ENCODE measurements at places on chromosomes 13 and 19.

- no peak for DNase-seq
Observed at GRCh38 chr13:111117289-111117688, 2.2 kb downstream of the ARHGEF7 start.

- no peak for DNase-seq
Observed at GRCh38 chr13:43911278-43911677, 31.6 kb downstream of the LACC1 start.

- no peak for DNase-seq
Observed at GRCh38 chr13:38180670-38181069, 169.0 kb upstream of the UFM1 start.

GRCh38 chr13:99805361-99805760 is 166.2 kb downstream of the ZIC5 start:
- DNase-seq, result no peak

DNA sequence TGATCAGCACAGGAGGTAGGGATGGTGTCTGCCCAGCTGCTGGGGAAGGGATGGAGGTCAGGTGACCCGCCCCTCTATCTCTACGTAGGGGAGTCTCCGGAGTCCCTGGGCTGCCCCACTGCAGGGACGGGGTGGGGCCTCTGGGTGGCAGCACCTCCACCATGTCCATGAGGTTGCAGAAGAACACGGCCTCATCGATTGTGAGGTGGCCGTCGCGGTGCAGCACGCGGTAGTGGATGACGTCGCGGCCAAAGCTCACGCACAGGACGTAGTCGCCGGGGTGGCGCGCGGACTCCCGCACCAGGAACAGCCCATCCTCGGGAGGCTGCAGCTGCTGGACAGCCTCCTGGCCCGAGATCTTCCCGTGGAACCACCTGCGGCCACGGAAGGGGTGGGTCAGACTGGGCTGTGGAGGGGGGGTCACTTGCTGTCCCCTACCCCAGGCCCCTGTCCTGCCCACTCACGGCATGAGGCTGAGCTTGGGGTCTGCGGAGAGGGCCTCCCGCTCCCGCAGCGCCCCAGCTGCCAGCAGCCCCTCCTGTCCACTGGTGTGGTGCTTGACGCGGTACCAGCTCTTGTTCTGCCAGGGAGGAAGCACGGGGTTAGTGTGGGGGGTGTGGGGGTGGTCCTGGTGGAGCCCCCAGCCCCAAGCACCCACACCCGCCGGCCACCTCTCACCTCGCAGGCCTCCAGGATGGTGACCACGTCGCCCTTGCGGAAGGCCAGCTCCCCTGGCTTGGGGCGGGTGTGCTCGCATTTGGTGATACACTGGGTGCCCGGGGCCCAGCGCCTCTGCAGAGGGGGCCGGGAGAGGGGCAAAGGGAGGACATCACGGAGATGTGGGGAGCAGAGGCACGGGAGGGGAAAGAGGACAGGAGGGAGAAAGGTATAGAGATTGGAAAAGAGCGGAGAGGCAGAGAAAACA is 2.3 kb downstream of the MATK start:
- no peak for DNase-seq

DNA sequence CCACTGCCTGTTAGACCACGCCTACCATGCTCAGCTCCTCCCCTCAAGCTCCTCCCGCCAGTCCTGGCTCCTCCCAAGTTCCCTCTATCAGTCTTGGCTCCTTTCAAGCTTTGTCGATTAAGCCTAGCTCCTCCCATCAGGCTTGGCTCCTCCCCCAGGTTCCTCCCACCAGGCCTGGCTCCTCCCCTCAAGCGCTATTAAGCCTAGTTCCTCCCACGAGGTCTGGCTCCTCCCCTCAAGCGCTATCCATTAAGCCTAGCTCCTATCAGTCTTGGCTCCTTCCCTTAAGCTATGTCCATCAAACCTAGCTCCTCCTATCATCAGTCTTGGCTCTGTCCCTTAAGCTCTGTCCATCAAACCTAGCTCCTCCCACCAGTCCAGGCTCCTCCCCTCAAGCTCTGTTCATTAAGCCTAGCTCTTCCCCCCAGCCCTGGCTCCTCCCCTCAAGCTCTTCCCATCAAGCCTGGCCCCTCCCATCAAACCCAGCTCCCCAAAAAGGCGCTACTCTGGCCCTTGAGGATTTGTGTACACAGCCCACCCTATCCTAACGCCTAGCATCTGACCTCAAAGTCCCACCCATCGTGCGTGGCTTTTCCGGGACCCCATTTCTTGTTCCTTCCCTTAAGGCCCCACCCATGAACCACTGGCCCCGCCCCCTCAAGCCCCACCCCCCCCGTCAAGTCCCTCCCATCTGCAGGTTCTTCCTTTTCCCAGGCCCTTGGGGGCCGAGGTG is 10.0 kb downstream of the CAMSAP3 start:
- no peak for DNase-seq

- peak; percentile 63 for DNase-seq
Observed at GRCh38 chr19:51372649-51373504, at the start of gene NKG7. Gene NKG7, minus strand, starts transcription at chr19:51372654. Its CDS starts 119 bp downstream, at chr19:51372535.

DNA sequence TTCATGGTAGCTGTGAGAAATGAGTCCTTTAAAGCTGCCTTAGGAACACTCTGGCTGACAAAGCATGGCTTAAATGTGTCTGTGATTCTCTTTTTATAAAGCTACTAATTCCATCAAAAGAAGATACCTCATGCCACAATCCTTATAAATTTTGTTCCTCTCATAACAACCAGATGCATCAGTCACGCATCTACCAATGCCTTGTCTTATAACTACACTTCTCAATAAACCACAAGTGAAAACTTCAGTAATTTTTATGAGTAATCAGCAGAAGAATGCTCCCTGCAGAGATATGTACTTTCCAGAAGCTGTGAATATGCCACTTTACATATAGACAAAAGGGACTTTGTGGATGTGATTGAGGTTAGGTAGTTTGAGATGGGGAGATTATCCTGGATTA is 147.8 kb downstream of the SUCLA2 start:
- DNase-seq, result no peak

DNA sequence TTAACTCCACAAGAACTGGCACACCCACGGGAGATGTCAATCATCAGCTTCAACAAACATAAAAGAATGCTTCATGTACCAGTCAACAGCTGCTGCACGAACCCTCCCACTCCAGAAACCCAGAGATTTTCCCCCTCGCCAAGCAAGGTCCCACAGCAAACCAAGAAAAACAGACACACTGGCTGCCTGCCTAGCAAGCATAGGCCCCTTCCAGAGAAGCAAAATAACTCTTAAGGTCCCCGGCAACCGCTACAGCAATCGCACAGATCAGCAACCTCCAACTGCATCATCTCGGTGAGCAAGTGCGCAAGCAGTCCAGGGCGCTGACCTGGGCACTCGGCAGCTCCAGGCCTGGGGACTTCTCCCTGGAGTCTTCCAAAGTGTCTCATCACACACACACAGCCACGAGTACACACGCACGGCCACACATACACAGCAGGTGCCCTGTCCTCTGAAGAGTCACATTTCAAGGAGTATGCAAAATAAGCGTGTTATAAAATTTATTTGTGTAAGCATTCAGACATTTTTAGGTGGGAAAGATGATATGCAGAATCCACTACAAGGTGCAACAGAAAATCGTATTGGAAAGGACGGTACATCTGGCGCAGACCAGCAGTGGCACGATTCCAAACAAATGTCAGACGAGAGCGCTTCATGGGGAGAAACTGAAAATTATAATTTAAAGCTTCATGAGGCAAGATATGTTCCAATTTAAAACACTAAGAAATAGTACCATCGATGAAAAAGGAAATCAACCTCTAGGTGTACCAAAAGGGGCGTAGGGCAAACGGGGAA is 125.0 kb downstream of the STK24 start:
- DNase-seq, result no peak

DNA sequence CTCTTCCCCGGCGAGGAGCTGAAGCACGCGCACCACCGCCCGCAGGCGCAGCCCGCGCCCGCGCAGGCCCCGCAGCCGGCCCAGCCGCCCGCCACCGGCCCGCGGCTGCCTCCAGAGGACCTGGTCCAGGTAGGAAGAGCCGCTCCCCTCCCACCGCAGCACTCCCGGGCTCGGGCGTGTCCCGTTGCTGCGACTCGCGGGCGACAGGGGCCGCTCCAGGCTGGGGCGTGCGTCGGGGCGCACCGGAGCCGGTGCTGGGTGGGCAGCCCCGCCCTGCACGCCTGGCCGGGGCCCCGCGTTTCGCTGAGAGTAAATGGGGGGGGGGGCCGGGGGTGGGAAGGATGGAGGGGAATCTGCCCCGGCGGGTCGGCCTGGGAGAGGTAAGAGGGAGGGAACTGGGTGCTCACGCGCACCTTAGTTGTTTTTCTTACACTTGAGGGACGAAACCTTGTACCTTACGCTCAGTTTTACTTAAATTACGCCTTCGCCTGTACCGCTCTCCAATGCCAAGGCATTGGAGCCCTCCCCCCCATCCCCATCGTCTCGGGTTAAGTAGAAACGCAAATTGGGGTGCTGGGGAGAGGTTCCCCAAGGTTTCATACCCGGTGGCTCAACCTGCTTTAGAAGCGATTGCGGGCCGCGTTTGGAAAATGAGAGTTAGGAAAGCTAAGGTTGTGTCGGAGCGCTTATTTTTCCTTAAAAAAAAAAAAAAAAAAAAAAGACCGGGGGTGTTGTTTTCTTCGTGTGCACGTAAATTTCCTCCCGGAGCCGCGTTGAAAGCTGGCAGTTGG is 850 bp downstream of the KLF5 start:
- DNase-seq, result no peak

GRCh38 chr13:44013758-44014291 is 134.1 kb downstream of the LACC1 start:
- no peak for DNase-seq

- no peak for DNase-seq
Observed at GRCh38 chr19:52345162-52345561, 9.1 kb downstream of the ZNF610 start.

DNA sequence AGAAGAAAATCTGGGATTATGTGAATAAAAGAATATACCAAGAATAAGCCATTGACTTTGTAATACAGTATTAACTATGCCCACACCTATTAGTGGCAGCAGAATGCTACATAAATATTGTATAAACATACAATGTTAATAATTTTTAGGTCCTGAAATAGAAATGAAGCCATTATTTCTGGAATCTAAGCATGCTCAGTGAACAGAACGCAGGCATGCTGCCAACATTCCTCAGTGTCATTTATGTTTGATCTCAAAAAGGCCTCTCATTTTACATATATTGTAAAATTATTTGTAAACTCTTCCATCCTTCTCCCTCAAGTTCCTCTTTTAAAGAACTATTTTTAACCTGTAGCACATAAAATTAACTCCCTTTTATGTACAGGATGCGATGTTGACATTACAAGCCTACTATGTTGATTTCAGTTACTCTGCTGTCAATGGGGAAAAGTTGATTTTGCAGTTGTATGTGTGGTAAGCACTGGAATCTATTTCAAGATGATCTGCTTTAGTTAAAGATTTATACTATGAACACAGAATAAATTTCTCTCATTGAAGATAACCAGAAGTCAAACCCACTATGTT is 118.8 kb downstream of the VWA8 start:
- DNase-seq, result no peak

GRCh38 chr13:113096052-113096744 is 9.4 kb upstream of the F7 start:
- no peak for DNase-seq

- DNase-seq, result no peak
Observed at GRCh38 chr19:36577271-36577996, 4.3 kb upstream of the ZNF529 start.

- DNase-seq, result no peak
Observed at GRCh38 chr13:96130818-96131340, 41.0 kb downstream of the HS6ST3 start.

Data from activated CD8-positive, alpha-beta memory T cell treated with anti-CD3 and anti-CD28 coated beads for 1 hour (primary cell).